ENCODE measurements at places on chromosomes 11 and 22.

GRCh38 chr11:18697576-18697975, 1.0 kb upstream of the TMEM86A start:
- no peak for DNase-seq

DNA sequence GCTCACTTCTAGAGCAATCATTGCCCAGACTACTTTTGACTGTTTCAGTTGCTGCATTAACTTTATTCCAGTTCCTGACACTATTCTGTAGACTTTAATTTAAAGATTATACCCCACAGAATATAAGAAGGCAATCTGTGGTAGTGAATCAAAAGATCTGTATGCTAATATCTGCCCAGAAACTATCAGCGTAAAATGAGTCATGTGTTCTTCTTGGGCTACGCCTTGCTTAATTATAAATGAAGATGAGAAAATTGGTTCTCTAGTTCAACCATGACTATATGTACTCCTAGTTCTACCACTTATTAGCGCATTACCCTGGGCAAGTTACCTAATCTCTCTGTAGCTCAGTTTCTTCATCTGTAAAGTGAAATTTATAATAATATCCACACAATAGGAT, 128.5 kb downstream of the CWF19L2 start:
- DNase-seq = no peak

GRCh38 chr11:33310720-33311500, 53.7 kb downstream of the HIPK3 start:
- no peak for DNase-seq

- no peak for DNase-seq
Measured at GRCh38 chr11:77082838-77083565, 16.2 kb downstream of the CAPN5 start.

DNA sequence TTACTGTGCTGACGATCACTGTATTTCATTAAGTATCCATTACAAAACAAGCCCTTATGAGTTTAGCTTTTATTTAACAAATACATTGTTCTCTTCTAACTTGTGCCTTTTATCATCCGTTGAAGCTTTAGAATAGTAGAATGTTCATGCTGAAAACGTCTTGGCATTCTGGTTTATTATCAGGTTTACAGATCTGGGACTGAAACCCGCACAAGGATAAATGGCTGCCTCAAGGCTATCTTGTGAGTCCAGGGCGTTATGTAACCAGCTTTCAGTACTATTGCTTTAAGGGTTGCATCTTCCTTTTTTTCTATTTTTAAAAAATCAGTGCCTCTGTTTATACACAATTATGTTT, 66.6 kb upstream of the PRODH start:
- no peak for DNase-seq

GRCh38 chr11:81870066-81870412, 863.6 kb downstream of the FAM181B start:
- no peak for DNase-seq

- no peak for DNase-seq
Measured at GRCh38 chr11:77823775-77824174, 2.8 kb downstream of the AAMDC start.

DNA sequence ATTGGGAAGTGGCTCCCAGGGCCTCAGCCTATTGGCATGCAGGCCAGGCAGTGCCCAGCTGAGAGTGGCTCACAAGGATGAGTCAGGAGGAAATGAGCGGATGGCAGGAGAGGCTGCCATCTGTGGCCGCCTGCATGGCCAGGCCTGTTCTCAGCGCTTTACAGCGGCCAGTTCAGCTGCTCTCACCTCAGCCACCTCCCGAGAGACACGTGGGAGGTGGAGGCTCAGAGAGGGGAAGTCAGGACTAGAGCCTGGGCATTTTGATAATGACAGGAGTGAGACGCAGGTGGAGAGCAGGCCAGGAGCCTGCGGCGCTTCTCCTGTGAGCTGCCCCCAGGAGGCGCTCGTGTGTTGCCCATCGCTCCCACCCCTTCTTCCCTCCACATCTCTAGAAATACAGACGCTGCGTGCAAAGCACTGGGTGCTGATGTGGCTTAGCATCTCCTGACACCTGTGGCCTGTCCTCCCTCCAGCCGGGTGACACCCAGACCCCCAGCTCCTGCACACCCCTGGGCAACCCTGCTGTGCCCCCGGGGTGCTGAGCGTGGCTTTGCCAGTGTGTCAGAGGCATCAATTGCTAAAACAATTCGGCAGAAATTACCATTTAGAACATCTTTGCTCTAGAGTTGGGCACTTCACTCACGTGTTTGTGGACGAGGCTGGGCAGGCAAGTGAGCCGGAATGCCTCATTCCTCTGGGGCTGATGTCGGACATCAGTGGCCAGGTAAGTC, 21.4 kb upstream of the PANX2 start:
- peak; percentile 36 for DNase-seq

- no peak for DNase-seq
Measured at GRCh38 chr22:37529652-37530345, 10.6 kb upstream of the CARD10 start.

GRCh38 chr11:818396-819128, at the start of gene PNPLA2:
Gene PNPLA2 (plus strand): TSS chr11:818914. CDS start chr11:819719, 805 bp downstream.
- DNase-seq = no peak

- DNase-seq = no peak
Measured at GRCh38 chr22:47043835-47044721, 281.6 kb downstream of the TBC1D22A start.

- no peak for DNase-seq
Measured at GRCh38 chr11:20597154-20597679, 2.2 kb upstream of the SLC6A5 start.

- DNase-seq = no peak
Measured at GRCh38 chr11:1521382-1522080, 35.0 kb upstream of the MOB2 start.

DNA sequence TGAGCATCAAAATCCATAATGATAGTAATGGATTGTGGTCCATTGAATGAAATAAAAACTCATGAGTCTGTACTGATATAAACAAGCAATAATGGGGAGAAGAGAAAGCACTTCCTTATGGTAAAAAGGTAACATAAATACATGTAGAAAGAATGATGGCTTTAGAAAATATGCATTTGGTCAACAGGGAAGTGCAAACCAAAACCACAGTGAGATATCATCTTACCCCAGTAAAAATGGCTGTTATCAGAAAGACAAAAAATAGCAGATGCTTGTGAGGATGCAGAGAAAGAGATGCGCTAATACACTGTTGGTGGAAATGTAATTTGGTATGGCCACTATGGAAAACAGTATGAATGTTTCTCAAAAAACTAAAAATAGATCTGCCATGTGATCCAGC, 6.9 kb upstream of the MMP20 start:
- no peak for DNase-seq

- DNase-seq = no peak
Measured at GRCh38 chr11:94924612-94925011, 48.7 kb downstream of the CWC15 start.

DNA sequence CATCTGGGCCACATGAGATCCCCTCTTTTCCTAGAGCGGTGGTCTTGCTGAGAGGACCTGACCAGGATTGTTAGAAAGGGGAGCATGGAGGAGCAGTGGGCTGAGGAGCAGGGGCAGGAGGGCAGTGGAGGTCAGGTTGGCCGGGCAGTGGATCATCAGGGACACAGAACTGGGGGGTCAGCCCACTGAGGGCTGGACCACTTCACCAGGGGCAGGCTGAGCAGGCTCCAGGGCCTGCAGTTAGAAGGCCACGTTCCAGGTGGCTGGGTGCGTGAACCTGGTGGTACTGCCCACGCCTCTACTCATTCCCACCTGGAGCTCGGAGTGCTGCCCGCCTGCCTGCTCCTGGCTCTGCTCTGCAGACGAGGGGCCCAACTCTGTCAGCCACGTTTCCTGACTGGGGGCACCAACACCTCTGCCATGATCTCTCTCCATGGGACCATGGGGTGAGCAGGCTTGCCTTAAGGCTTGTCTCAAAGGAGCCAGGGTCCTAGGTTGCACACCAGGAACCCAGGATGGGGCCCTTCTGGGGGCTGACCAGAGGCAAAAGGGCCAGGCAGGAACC, 9.7 kb downstream of the MRGPRF start:
- no peak for DNase-seq

DNA sequence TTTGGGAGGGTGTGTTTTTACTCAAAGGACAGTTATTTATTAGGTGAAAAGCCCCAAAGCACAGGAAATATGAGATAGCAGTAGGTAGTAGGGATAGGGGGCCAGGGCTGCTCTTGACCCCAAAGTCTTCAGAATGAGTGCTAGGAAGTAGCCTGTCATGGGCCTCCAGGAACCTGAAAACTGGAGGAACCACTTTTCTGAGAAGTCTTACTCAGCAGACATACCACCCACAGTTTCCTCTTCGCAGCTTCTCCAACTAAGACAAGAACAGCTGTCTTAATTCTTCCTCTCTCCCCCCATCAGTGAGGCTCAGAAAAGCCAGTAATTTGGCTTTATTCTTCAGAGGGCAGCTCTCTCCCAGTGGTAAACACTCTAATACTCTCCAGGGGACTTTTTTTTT, 84.0 kb upstream of the CTSC start:
- DNase-seq = no peak

DNA sequence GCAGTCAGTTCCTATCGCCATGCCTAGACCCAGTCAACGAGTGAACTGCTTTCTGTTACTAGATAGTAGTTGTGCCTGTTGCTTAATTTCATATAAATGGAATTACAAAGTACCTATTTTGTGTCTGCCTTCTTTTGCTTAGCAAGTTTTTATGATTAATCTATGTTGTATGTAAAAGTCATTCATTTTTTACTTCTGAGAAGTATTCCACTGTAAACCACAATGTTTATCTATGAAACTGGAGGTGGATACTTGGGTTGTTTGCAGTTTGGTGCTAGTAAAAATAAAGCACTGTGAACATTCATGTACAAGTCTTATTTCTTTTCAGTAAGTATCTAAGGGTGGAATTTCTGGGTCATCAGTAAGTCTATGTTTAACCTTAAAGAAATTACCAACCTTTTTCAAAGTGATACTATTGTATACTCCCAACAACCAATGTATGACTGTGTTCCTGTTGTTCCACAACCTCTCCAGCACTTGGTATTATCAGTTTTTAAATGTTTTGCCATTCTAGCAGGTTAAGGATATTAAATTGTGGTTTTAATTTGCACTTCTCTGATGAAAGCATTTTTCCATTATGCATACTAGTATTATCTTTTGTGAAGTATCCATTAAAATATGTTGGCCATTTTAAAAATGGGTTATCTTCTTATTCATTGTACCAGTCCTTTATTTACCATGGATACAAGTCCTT, 68.2 kb downstream of the DNAJC24 start:
- DNase-seq = no peak

DNA sequence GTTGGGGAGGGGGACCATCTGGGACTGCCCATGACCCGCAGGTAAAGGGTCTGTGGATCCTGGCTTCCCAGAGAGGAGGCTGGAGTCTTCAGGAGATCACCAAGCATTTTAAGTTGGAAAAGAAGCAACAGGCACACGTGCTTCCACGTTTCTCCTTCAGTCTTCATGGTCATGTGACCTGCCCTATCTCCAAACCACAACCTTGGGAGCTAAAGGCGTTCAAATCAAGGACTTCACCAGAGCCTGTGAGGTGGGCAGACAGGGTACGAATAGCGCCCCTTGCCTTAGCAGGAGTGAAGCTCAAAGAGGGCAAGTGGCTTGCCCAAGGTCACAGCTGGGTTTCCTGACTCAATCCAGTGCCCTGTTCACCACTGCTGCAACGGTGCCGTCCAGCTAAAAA, 6.7 kb downstream of the TMEM184B start:
- no peak for DNase-seq

DNA sequence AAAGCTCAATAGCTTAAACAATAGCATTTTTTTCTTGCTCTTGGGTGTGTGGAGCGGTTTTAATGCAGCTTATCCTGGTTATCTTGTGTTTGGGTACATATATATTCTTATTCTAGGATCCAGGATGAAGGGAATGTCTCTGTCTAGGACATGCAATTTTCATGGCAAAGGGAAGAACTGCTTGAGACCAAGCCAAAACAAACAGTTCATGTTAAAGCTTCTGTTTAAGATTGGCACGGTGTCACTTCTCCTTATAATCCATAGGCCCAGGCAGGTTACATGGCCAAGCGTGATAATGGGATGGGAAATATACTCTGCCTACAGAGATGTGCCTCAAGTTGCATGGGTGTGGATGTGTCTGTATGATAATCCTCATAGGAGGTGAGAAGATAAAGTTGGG, 177.1 kb upstream of the PGR start:
- no peak for DNase-seq

GRCh38 chr11:77214557-77214956, 86.5 kb downstream of the MYO7A start:
- DNase-seq = no peak

DNA sequence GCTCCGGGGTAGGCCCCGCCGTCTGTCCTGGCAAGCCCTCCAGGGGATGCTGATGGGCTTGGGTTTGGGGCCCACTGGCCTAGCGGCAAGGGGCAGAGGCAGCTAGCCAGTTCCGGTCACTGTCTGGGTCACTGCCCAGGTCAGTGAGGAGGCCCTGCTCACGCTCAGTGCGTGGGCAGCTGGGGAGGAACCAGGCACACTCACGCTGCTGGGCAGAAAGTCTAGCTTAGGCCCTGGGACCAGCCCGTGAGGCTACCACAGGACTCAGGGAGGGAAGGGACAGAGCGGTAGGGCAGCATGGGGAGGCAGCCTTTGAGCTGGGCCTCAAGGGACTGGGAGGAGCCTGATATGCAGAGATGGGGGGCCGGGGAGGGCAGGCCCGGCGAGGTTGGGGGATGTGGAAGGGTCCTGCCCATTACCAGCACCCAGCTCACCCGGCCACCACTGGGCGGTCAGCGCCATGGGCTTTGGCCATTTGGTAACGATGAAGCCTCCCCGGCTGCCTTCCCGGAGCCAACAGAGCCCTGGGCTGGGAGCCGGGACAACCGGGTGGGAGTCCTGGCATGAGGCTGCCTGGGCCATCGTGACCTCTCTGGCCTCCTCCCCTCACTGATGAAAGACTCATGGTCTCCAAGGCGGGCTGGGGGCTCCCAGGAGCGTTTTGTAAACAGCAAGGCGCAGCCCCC, 14.2 kb downstream of the SHISAL1 start:
- DNase-seq = no peak

- no peak for DNase-seq
Measured at GRCh38 chr11:83717537-83717936, 431.4 kb upstream of the CCDC90B start.

- DNase-seq = no peak
Measured at GRCh38 chr11:22879630-22880029, 19.4 kb upstream of the CCDC179 start.

GRCh38 chr11:124762624-124763155, 600 bp upstream of the ESAM start:
- no peak for DNase-seq

GRCh38 chr11:35165423-35166368, 26.7 kb downstream of the CD44 start:
- DNase-seq = no peak

GRCh38 chr11:2670541-2671100, 29.2 kb downstream of the KCNQ1OT1 start:
- no peak for DNase-seq
